Heart right ventricle (tissue), 16 donors: ENCODE measurements at places on chromosomes 7 and 10. TPM values are rescaled to one million over a fixed set of nuclear protein-coding genes. Genes with fewer than 3 reads are reported as not detected.

DNA sequence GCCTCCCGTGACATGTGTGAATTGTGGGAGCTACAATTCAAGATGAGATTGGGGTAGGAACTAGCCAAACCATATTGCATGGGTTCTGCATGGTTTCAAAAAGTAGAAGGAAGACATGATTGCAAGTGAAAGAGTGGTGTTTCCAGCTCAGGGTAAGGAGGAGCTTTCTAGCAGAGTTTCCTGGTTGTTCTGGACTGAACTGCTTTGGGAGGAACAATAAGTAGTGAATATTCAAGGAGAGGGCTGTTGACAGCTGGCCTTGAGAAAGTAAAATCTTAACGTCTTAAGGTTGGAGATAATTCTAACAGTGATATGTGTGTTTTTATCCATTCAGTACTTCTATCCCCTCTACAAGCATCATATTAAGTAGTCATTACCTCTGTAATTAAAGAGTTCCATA, 62.2 kb upstream of the PRKG1 start:
- H3K27ac ChIP-seq, result no peak overlapping the region
- no peaks in the 10 kb centered on the region for H3K36me3 ChIP-seq

DNA sequence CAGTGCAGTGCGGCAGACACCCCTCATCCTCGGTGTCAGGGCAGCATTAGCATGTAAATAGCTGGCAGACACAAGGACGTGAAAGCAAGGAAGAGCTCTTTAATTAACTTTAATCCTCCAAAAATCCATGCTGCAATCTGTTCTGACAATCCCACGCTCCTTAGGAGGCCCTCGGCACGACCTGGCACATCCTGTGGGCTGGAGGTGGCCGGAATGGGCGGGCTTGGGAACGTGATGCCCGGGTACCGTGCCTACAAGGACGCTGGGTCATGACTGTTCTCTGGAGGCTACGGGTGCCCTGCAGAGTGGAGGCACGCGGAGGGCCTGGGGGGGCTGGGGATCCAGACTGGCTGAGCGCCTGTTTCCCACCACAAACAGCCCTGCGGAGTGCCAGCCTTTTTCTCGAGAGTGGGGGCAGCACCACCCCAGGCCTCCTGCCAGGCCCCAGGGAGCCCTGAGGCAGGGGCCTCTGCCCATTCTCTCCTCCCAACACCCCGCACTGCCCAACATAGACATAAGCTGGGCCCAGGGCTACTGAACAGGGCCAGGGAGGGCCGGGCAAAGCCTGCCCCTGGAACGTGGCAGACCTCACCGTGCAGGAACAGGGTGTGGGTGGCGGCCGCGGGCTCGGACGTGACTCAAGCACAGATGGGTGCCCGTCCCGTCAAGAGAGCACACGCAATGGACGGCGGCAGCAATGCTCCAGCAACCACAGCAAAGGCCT, 189.3 kb downstream of the MAD1L1 start:
- no peak overlapping the region for H3K4me3 ChIP-seq
- no peaks in the 10 kb centered on the region for H3K36me3 ChIP-seq
- H3K4me1 ChIP-seq, result peaks cover 5% of the 10 kb centered on the region
- no peak for DNase-seq
- no peaks in the 10 kb centered on the region for H3K27me3 ChIP-seq

GRCh38 chr7:133389727-133390126, 136.8 kb downstream of the EXOC4 start:
- no peak for DNase-seq
- no peaks in the 10 kb centered on the region for H3K27me3 ChIP-seq
- no peak overlapping the region for H3K4me3 ChIP-seq
- peaks cover 13% of the 10 kb centered on the region for H3K4me1 ChIP-seq
- H3K27ac ChIP-seq, result no peak overlapping the region
- H3K36me3 ChIP-seq, result no peaks in the 10 kb centered on the region

GRCh38 chr7:99374111-99375064, at the start of gene ARPC1B:
TSS of gene ARPC1B (plus strand) at chr7:99374730. CDS start at chr7:99385715, 10,985 bp downstream.
- DNase-seq, result peak; percentile 83
- H3K27me3 ChIP-seq, result no peaks in the 10 kb centered on the region
- H3K27ac ChIP-seq, result peak within 1 kb of the TSS; percentile 91
- H3K36me3 ChIP-seq, result no peaks in the 10 kb centered on the region
- peak within 1 kb of the TSS; percentile 75 for H3K4me3 ChIP-seq

DNA sequence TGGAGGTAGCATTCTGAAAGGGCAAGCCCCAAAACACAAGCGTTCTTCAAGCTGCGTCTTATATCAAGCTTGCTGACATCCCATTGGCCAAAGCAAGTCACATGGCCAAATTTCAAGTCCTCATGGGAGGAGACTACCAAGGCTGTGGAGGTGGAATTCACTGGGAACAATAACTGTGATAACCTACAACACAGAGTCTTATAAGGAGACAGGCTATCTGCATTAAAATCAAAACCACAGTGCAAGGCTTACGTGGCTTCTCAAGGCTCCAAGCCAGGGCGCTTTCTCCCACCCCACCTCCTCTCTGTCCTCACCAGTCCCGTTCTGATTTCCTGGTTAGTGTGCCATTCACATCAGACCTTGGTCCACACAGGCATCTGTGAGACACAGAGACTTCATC, 39.4 kb downstream of the ADRB1 start:
- DNase-seq, result no peak
- no peak overlapping the region for H3K4me3 ChIP-seq

GRCh38 chr10:63431962-63432797, 33.6 kb downstream of the JMJD1C start:
- DNase-seq, result no peak
- no peaks in the 10 kb centered on the region for H3K36me3 ChIP-seq
- H3K27ac ChIP-seq, result no peak overlapping the region
- H3K27me3 ChIP-seq, result no peaks in the 10 kb centered on the region
- peaks cover 78% of the 10 kb centered on the region for H3K4me1 ChIP-seq
- H3K4me3 ChIP-seq, result no peak overlapping the region

The TAF6 gene
- total RNA-seq, result 41.8 TPM

- no peak overlapping the region for H3K27ac ChIP-seq
- H3K4me1 ChIP-seq, result no peaks in the 10 kb centered on the region
- H3K27me3 ChIP-seq, result no peaks in the 10 kb centered on the region
- H3K4me3 ChIP-seq, result no peak overlapping the region
- DNase-seq, result no peak
- peaks cover 18% of the 10 kb centered on the region for H3K36me3 ChIP-seq
Measured at GRCh38 chr7:8051998-8052397, 83.4 kb downstream of the GLCCI1 start.

- H3K27me3 ChIP-seq, result no peaks in the 10 kb centered on the region
- DNase-seq, result no peak
- peaks cover 10% of the 10 kb centered on the region for H3K4me1 ChIP-seq
- H3K27ac ChIP-seq, result no peak overlapping the region
- no peaks in the 10 kb centered on the region for H3K36me3 ChIP-seq
Measured at GRCh38 chr7:75691793-75692543, 46.8 kb downstream of the HIP1 start.

The SAP25 gene
- total RNA-seq, result 0.87 TPM

- peaks cover 4% of the 10 kb centered on the region for H3K27me3 ChIP-seq
- H3K4me3 ChIP-seq, result no peak overlapping the region
- H3K27ac ChIP-seq, result no peak overlapping the region
- H3K36me3 ChIP-seq, result no peaks in the 10 kb centered on the region
- no peaks in the 10 kb centered on the region for H3K4me1 ChIP-seq
- no peak for DNase-seq
Measured at GRCh38 chr10:130018265-130018664, 54.2 kb upstream of the EBF3 start.

The STEAP2 gene
- total RNA-seq, result 8.6 TPM

The FANK1 gene
- not detected for total RNA-seq

The HOXA10 gene
- total RNA-seq, result not detected

The PTPRE gene
- total RNA-seq, result 21.3 TPM

GRCh38 chr10:36669615-36670352, 455.6 kb upstream of the ANKRD30A start:
- DNase-seq, result no peak
- no peaks in the 10 kb centered on the region for H3K36me3 ChIP-seq
- no peak overlapping the region for H3K4me3 ChIP-seq
- H3K4me1 ChIP-seq, result peaks cover 8% of the 10 kb centered on the region

GRCh38 chr7:34096198-34096651, 190.9 kb downstream of the BMPER start:
- peak overlapping the region; percentile 57 for H3K27ac ChIP-seq
- DNase-seq, result peak; percentile 26
- no peaks in the 10 kb centered on the region for H3K27me3 ChIP-seq
- no peak overlapping the region for H3K4me3 ChIP-seq
- no peaks in the 10 kb centered on the region for H3K36me3 ChIP-seq

The CDC14C gene
- not detected for total RNA-seq

The PTEN gene
- 53.3 TPM for total RNA-seq

The CYP2C19 gene
- not detected for total RNA-seq

The SPDYE6 gene
- total RNA-seq, result not detected

GRCh38 chr7:35430547-35431153, 176.8 kb upstream of the TBX20 start:
- H3K27ac ChIP-seq, result no peak overlapping the region
- H3K4me1 ChIP-seq, result no peaks in the 10 kb centered on the region
- no peaks in the 10 kb centered on the region for H3K36me3 ChIP-seq
- no peak for DNase-seq

DNA sequence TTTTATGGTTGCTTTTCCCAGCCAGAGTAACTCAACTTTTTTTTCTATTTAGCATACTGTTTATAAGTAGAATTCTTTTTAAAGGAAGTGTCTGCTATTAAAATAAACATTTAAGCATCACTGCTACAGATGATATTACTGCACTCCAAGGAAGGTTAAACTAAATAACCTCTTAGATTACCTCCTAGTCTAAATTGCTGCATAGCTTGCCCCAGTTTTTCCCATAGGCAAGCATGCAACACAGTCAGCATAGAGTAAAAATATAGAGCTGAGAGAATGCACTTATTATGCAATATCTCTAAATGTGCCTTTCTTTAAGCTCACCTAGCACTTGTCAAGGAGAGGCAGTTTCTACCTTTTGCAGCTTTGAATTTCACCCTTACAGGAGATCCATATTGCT, 1392.4 kb upstream of the CELF2 start:
- H3K4me1 ChIP-seq, result no peaks in the 10 kb centered on the region
- no peaks in the 10 kb centered on the region for H3K36me3 ChIP-seq
- H3K4me3 ChIP-seq, result no peak overlapping the region
- H3K27ac ChIP-seq, result no peak overlapping the region
- DNase-seq, result no peak

- peak overlapping the region; percentile 40 for H3K27ac ChIP-seq
- peaks cover 28% of the 10 kb centered on the region for H3K4me1 ChIP-seq
- DNase-seq, result no peak
- peaks cover 9% of the 10 kb centered on the region for H3K36me3 ChIP-seq
- no peaks in the 10 kb centered on the region for H3K27me3 ChIP-seq
- H3K4me3 ChIP-seq, result no peak overlapping the region
Measured at GRCh38 chr7:44755698-44756627, 7.3 kb downstream of the ZMIZ2 start.

DNA sequence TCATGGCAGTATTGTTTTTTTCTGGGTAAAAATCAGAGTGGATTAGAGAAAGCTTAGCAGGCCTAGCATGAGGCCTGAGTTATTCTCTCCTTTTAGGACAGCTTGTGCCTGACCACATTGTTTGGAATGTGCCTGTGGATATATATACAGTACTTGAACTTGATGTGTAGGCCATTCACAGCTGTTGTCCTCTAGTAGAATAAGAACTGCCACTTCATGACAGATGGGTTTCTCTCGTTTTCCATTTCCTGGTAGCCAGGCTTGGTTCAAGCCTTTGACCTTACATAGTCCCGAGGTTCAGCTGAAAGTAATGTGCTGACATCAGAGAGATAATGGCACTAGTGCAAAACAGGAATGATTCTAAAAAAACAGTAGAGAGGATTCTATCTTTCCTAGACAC, 473.9 kb downstream of the AUTS2 start:
- peak overlapping the region; percentile 23 for H3K27ac ChIP-seq
- no peaks in the 10 kb centered on the region for H3K36me3 ChIP-seq
- H3K4me1 ChIP-seq, result peaks cover 6% of the 10 kb centered on the region
- no peaks in the 10 kb centered on the region for H3K27me3 ChIP-seq
- DNase-seq, result no peak
- no peak overlapping the region for H3K4me3 ChIP-seq

GRCh38 chr7:17071866-17072265, 190.1 kb upstream of the AGR3 start:
- H3K36me3 ChIP-seq, result no peaks in the 10 kb centered on the region
- H3K27me3 ChIP-seq, result no peaks in the 10 kb centered on the region
- H3K4me3 ChIP-seq, result no peak overlapping the region
- H3K27ac ChIP-seq, result no peak overlapping the region
- H3K4me1 ChIP-seq, result no peaks in the 10 kb centered on the region

DNA sequence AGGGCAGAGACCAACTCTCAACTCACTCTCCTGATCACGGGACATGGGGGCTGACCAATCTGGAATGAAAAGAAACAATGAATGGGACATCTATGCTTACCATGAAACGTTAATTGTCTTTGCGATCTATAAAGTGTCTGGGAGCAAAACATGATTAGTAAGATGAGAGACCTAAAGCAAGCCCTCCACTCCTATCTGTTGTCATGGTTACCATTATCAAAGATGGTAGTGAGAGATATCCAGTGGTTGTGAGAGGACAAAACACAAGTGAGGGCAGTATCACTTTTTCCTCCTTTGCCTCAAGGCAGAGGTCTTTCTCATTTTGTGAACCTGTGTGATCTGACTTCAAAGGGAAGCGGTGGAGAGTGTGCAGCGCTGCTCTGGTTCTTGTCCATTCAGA, 130.1 kb downstream of the LSM5 start:
- H3K27me3 ChIP-seq, result peaks cover 19% of the 10 kb centered on the region
- no peak for DNase-seq
- H3K4me3 ChIP-seq, result no peak overlapping the region
